ENCODE measurements at places on chromosomes 16 and 17. TPM values are rescaled to one million over a fixed set of nuclear protein-coding genes. Genes with fewer than 3 reads are reported as not detected.

GRCh38 chr16:67170168-67170948 lies at the start of gene NOL3:
NOL3 (plus strand) TSS chr16:67170538.
- peak; percentile 84 for DNase-seq

DNA sequence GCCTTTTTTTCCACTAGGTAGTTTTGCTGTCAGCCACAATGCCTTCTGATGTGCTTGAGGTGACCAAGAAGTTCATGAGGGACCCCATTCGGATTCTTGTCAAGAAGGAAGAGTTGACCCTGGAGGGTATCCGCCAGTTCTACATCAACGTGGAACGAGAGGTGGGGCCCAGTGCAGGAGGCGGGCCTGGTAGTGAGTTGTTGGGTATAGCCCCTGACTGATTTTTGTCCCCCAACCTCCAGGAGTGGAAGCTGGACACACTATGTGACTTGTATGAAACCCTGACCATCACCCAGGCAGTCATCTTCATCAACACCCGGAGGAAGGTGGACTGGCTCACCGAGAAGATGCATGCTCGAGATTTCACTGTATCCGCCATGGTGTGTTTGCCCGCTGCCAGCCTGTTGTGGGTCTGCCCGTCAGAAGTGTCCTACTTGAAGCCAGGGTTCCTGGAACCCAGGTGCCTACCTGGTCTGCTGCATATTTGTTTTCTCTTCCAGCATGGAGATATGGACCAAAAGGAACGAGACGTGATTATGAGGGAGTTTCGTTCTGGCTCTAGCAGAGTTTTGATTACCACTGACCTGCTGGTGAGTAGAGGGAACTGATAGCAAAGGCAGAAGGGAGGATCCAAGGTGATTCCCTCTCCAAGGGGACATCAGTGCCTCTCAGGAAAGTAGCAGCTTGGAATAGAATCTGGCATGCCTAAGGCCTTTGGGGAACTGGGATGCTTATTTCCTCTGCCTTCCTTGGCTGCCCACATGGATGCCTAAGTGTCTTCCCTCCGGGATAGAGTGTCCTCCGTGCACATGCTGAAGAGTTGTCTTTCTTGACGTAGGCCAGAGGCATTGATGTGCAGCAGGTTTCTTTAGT lies 1.9 kb upstream of the CD68 start:
- no peak for DNase-seq

DNA sequence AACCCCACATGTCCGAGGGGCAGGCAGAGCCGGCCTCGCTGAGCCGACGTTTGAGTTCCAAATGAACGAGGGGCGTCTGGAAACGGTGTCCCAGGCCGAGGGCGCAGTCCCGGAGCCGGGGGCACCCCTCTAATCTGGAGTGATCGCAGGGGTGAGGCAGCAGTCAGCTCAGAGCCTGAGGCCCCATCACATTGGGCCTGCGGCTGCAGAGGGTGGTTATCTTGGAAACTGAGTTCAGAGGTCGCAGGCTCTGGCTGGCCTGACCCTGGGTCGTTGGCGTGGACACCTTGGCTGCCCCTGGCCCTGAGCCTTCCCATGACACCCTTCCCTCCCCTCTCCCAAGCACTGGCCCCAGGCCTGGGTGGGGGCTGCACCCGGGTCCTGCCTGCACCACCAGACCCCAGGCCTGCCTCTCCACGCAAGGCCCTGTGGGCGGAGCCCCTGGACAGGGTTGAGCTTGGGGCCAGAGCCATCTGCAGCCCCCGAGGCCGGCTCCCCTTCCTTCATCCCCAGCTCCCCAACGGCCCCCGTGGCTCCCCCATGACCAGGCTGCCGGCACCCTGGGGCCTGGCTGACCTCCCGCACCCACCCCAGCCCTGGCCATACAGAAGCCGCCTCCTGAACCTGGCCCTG lies 45.6 kb downstream of the ZFPM1 start:
- DNase-seq, result no peak

DNA sequence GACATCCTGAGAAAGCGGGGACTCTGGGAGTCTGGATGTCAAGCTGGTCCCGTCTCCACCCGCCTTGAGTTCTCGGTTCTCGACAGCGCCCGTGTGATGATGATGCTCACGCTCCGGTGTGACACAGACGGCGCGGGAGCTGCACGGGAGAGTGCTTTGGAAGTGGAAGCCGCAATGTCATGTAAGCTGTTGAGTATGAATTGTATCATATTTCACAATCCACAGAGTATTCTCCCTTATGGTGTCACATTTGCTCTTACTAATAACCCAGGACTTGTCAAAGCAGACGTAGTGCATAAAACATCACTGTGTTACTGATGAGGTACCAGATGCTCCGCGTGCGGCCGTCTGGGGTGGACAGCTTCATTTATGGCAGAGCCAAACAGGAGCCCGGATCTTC lies 217.5 kb upstream of the CHMP6 start:
- no peak for DNase-seq

DNA sequence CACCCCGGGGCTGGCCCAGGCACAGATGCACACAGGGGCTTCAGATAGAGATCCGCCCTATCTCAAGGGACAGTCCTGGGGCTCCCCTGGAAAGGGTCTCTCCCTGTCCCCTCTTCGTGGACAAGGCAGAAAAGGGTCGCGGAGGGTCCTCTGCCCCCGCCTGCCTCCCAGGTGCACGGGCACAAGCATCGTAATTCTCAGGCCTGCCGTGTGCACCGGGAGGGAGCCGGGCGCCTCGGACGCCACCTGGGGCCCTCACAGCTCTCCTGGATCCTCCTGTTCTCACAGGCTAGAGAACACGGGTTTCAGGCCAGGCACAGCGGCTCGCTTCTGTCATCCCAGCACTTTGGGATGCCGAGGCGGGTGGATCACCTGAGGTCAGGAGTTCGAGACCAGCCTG lies 11.9 kb upstream of the PABPN1L start:
- no peak for DNase-seq

DNA sequence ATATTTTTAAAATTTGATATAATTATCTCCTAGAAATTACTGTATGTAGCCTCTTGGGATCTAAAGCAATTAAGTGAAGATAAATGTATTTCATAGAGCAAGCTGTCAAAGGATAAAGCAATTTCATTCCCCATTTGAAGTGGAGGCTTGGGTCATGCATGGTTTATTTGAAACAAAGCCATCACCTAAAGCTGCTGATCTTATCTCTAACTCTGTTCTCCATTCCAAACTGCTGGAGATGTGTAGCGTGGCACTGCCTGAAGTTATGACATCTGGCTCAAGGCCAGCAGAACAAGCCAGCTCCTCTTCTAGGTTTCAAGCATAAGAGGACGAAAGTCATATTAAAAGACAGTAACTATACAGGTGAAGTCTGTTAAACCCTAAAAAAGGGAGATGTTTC lies 83.9 kb downstream of the HIC1 start:
- DNase-seq, result peak; percentile 87

DNA sequence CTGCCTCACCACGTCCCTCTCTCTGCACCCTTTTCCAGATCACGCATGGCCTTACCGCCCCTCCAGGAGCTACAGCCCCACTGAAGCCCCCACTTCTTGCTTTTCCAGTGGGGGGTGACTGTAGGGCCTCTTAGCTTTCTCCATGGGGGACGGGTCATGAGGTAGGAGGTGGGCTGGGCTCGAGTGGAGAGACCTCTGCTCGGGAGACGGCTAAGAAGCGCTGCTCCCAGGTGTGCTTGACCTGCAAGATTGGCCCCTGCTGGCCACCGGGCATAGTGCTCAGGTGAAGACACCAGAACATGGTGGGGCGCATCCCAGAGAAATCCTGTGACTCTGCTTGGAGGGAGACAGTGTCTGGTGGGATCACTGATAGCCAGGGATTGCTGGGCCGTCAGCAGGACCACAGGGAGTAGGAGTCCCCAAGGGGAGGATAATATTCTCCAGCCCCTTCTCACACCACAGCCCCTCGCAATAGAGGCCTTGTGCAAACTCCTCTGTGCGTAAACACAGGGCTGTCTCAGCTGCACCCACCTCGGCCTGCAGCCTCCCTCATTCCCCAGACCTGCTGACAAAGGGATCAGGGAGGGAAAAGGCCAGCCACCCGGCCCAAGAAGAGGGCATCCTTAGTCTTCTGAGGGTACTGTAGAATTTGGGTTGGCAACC lies 8.9 kb upstream of the GALK1 start:
- no peak for DNase-seq

Gene EVI2B
- total RNA-seq, result 1.1 TPM

Gene CCL17
- not detected for total RNA-seq

- no peak for DNase-seq
Measured at GRCh38 chr17:8865811-8866210, 1.7 kb downstream of the PIK3R6 start.

DNA sequence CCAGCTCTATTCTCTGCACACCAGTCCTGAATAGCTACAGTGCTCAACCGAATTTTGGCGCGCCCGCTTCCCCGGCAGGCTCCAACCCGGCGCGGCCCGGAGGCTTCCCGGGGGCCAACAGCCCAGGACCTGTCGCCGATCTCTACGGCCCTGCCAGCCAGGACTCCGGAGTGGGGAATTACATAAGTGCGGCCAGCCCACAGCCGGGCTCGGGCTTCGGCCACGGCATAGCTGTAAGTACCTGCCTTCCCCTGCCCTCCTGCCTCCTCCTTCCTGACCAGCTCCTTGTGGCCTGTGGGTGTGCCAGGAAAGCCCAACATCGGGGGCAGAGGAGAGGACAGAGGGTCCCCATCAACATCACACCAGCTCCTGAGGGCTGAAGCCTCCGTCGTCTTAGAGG lies 70.2 kb downstream of the CCDC182 start:
- no peak for DNase-seq

DNA sequence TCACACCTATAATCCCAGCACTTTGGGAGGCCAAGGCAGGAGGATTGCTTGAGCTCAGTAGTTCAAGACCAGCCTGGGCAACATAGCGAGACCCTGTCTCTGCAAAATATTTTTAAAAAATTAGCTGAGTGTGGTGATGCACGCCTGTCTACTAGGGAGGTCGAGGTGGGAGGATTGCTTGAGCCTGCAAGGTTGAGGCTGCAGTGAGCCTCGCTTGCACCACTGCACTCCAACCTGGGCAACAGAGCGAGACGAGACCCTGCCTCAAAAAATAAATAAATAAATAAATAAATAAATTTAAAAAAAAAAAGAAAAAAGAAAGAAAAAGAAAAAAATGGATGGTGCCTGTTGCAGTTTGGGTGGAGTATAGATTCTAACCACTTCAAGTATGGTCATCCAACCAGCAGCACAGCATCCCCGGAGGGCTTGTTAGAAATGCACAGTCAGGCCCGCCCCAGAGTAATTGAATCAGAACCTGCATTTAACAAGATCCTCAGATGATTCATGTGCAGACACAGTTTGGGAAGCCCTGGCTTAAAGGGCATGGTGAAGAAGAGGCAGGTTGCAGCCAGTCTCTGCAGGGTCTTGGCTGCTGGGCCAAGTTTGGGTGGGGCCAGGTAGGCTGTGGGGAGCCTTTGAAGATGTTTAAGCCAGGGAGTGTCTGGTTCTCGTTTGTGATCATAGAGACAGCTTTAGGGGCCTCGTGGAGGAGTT lies 40.8 kb downstream of the MRC2 start:
- peak; percentile 76 for DNase-seq

DNA sequence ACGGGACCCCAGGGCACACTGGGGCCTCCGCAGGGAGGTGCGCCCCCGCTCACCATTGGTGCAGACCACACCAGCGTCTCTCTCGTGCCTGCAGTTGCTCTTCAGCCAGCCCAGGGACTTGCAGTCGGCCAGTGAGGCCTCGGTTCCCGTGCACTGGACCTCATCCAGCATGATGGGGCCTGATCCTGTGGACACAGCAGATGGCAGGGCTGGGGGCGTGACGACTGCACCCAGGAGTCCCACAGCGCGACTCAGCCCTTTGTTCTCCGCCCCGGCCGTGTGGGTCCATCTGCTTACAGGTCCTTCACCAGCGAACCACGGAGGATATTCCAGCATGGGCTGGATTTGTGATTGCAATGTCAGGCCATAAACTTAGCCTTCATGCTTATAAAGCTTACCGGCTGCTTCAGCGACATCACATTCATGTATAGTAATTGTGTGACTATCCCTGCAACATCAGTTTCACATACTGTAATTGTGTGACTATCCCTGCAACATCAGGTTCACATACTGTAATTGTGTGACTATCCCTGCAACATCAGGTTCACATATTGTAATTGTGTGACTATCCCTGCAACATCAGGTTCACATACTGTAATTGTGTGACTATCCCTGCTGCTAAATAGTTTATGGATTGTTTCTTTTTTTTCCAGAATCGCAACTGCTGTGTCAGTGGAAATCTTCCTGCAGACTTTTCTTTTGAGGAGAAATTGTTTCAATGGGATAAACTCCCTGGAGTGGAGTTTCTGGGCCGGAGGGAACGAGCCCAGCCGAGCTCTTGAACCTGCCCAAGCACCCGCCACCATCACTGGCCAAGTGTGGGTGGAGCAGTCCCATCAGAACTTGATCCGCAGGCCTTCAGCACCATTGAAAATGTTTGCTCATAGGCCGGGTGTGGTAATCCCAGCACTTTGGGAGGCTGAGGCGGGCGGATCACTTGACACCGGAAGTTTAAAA lies 4.8 kb downstream of the LGALS3BP start:
- no peak for DNase-seq

- DNase-seq, result peak; percentile 57
Measured at GRCh38 chr17:79831265-79832217, 7.7 kb downstream of the CBX4 start.

- DNase-seq, result no peak
Measured at GRCh38 chr16:89104303-89104702, 10.7 kb downstream of the ACSF3 start.

DNA sequence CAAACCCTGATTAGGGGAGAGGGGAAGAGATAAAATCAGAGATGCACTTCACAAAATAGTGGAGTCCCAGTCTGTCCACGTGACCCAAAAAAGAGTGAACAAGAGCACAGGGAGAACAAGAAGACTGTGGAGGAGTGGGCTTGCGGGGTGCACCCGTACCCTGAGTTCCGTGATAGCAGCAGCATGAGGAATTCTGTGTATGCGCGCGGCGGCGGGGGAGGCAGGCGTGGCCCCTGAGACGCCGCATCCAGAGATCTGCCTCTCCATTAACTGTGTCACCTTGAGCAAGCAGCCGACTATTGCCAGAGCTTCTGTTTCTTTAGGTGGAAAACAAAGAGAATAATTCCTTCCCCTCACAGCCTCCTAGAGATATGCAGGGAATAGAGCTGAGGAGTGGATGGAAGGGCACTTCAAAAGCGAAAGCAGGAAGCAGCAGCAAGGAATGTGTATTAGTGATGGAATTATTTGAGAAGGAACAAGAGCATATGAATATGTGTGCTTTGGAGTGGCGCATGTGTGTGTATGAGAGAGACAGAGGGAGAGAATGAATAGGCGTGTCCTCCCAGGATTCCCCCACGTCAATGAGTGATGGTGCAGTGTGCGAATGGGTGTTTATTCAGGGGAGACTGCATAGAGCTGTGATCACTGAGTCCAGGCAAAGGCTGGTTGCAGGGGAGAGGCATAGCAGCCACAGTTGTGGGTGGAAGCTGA lies 10.4 kb upstream of the SOX9 start:
- DNase-seq, result no peak

DNA sequence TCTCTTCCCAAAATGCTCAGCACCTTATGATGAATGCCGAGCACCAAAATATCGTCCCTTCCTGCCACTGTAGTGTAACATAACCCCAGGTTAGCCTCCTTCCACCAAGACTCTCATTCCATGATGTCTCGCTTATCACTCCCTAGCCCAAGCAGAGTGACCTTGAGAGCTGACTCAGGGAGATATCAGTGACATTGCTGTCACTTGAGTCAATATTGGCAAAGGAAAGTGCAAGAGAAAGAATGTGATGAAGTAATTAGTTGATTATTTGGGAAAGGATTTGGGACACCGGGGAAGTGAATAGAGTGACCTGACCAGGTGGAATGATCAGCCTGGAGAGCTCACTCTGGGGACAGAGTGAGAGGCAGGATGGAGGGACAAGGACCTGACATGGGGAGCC lies 2.6 kb upstream of the ANKFN1 start:
- no peak for DNase-seq

Gene CDRT15L2
- not detected for total RNA-seq
